Brain microvascular endothelial cell (primary cell): ENCODE measurements at places on chromosomes 6 and 20.
A peak's percentile ranks its signal among the peaks of the same experiment; 100 is the strongest.

DNA sequence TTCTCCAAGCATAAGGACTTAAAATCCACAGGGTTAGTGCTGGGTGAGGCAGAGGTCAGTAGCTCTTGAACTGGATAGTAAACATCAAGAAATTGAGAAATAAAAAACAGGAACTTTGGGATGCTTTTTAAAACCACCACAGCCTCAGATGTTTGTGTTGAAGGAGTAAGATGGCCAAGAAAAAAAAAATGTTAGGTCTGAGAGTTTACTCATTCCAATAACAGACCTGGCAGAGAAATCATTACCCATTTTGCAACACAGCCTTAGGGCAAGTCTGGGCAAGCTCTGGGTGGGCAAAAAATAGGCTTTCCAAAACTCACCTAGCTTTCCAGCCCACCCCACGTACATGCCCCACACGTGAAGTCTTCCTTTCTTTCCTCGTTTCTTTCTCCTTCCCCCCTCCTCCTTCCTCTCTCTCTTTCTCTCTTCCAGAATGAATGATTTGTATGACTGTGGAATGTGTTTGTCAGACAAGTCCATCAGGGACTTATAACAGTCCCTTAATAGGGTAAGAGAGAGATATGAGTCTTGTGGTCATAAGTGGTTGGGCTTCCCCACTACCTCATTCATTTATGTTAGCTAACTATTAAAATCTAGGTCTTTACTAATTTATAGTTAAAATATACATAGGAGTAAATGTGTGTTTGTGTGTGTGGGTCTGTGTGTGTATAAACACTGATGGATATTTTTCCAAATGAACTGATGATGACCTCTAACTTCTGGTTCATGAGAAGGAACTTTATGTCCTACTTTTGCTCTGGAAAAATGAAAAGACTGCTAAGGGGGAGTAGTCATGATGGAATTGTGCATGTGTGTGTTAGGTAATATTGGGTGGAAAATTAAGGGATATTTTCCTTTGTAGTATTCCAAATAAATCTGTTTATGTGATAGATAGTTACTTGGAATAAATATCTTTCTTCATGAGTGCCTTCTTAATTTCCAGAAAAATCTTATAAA is 18.0 kb upstream of the DSE start:
- DNase-seq = no peak

DNA sequence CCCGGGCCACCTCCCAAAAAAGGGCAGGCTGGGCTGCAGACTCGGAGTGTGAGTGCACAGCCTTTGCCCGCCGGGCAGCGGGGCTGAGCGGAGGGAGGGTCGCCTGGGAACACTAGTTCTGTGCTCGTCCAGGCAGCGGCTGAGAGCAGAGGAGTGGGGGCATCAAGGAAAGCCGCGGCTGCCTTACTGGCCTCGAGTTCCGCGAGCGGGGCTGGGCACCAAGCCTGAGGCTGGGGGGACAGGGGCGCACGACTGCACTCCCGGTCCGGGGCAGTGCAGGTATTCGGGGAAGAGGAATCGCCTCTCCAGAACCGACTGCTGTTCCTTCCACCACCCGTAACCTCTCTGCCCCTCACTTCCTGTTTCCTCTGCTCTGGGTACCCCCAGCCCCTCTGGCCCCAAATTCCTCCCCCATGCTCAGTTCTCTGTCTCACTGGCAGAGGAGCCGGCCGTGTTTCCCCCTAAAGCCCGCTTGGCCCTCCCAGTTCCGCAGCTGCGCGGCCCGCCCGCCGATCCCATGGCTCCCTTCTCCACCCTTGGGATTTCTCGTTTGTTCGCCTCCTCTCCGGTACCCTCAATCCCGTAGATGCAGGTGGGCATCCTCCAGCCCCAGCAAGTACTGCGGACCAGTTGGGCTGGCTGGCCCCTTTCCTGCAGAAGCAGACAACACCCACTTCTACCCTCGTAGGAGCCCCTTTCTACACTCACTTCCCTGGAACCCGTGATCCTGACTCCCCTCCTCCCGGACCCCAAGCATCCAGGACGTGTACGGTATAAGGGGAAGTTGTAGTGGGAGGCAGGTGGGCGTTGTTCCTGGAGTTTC is 5.1 kb downstream of the RING1 start:
- DNase-seq = no peak

DNA sequence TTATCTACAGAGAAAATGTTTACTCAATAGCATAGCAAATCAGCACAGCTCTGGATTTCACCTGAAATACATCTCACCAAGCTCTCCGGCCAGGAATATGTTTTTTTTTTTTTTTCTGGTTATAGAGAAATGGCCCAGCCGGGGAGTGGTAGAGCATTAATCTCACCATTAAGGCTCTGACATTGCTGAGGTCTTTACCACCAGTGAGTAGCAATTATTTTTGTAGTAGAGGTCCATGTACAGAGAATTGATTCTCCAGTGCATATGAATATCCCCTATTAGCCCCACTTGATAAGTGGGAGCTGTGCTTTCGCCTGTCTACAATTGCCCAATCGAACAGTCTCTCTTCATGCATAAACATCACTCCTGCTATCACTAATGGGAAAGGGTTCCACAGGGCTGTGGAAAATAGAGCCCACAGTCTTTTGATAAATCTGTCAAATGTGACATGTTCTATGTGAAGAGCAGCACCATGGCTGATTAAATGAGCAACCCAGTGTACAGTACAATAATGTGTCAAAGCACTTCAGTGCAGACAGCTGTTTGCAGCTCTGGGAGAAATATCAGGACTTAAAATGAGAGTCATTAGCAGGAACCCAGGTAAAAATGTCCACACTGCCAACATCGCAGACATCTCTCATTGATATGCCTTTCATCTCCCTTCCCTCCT is 227.1 kb upstream of the ID4 start:
- no peak for DNase-seq

- DNase-seq = no peak
Observed at GRCh38 chr6:11424395-11425034, 113.0 kb upstream of the TMEM170B start.

- DNase-seq = no peak
Observed at GRCh38 chr6:52152711-52153160, 33.4 kb upstream of the IL17A start.

GRCh38 chr6:37860226-37860839 is 40.8 kb downstream of the ZFAND3 start:
- peak; percentile 47 for DNase-seq

DNA sequence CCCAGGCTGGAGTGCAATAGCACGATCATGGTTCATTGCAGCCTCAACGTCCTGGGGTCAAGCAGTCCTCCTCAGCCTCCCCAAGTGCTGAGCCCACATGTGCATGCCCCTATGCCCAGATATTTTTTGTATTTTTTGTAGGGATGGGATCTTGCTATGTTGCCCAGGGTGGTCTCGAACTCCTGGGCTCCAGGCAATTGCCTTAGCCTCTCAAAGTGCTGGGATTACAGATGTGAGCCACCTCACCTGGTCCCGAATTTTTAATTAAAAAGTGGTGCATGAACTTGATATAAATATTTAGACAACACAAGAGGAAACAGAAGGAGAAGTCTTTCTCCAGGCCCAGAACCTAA is 7.1 kb upstream of the RNF114 start:
- no peak for DNase-seq

DNA sequence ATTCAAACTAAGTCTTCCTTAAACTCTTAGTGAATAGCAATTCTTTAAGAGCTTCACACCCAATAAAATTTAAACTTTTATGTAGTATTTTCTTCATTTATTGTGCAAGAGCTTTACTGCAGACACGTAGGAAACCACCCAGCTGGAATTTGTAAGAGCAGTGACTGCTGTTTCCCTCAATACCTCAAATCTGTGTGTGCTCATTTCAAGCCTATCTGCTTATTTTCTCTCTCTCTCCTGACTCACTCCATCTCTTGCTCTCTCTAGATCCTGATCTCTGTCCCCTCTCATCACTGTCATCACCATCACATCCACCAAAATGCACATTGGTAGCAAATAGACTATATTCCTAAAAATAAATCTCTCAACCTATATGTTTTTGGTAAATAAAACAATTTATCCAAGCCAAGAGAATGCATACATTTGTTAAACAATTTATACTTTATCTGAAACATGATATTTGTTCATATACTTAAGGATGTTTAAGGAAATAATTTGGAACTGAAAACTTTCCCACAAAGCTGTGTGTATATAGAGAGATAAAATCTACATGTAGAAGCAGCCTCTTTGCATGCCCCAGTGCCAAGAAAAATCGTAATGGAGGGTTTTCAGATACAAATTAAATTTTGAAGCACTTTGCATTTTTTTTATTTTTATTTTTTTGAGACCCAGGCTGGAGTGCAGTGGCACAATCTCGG is 273.0 kb downstream of the TFAP2A start:
- DNase-seq = peak; percentile 14

GRCh38 chr6:149771925-149772324 is 22.4 kb downstream of the PCMT1 start:
- no peak for DNase-seq

- no peak for DNase-seq
Observed at GRCh38 chr6:56643379-56644089, 845 bp upstream of the DST start.

GRCh38 chr6:145538989-145539388 is 196.3 kb downstream of the EPM2A start:
- DNase-seq = no peak

- no peak for DNase-seq
Observed at GRCh38 chr20:41168281-41169161, 31.2 kb downstream of the PLCG1 start.

GRCh38 chr20:22341508-22341907 is 242.9 kb downstream of the FOXA2 start:
- DNase-seq = no peak

DNA sequence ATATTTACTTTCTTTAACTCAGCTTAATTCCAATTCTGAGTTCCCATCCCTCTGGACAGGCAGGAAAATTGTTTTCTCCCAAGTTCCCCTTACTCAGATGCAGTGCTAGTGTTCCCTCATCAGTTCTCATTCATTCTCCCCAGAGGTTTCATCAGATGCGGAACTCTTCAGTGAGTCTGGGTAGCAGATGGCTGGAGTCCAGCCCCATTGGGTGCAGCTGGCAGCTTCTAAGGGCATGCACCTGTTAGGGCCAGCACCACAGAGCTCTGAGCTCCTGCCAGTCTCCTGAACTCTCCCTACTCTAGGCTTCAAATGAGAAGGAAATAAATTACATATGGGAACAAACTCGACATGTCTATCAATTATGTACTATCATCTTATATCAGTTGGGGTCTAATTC is 76.6 kb downstream of the SOD2 start:
- no peak for DNase-seq
